ENCODE measurements at places on chromosomes 6 and 20.

DNA sequence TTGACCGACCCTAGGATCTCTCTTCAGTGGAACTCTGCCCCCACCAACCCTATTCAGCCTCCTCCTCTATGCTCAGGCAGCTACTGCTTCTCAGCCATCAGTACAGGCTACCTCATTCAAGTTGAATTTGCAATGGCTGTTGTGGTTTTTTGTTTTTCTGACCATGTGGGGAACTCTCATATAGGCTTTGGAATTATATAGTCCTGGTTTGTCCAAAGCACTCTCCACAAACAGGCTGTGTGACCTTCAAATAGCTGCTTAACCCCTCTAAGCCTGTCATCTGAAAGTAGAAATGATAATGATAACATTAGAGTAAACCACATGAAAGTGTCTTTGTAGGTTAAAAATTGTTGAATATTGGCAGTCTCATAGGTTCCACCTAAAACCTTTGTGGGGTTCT, 80.3 kb downstream of the UNC5CL start:
- no peak overlapping the region for H3K27ac ChIP-seq
- H3K36me3 ChIP-seq, result no peaks in the 10 kb centered on the region
- no peaks in the 10 kb centered on the region for H3K4me1 ChIP-seq
- DNase-seq, result peak; percentile 14

DNA sequence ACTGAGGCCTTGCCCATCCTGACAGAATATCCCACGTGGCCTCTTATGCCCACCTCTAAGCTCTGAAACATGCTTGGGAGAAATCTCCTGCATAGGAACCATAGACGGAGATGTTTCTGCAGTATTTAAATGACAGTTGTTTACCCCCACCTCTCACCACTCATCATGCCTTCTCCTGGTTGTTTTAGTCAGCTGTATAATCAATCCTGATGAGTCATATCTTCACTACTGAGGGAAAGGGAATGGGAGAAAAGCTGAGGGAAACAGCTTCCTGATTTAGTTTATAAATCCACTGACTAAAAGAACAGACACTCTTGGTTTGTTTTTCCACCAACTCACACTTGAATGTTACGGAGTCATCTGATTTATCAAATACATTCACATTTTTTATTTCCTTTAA, 113.2 kb upstream of the TENT5A start:
- no peaks in the 10 kb centered on the region for H3K27me3 ChIP-seq
- H3K4me3 ChIP-seq, result no peak overlapping the region
- no peaks in the 10 kb centered on the region for H3K36me3 ChIP-seq

DNA sequence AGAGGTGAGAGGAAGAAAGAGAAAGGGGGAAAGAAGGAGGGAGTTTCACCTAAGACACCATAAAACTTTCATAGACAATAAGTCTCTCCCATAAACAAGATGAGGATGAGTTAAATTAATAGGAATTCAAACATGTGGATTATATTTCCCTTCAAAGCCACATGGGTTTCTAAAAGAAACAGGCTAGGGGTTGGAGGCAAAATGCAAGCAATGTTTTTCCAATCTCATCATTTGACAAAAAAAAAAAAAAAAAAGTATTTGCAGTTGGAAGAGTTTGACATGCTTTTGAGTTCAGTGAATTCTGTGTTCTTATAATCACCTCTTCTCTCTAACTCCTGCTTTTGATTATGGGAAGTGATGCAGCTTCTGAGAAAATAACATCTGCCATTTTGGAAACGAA, 286.5 kb upstream of the PRND start:
- H3K36me3 ChIP-seq, result no peaks in the 10 kb centered on the region
- H3K27me3 ChIP-seq, result no peaks in the 10 kb centered on the region
- no peak for DNase-seq
- H3K27ac ChIP-seq, result no peak overlapping the region

- peaks cover 8% of the 10 kb centered on the region for H3K27me3 ChIP-seq
- H3K27ac ChIP-seq, result no peak overlapping the region
- no peaks in the 10 kb centered on the region for H3K4me1 ChIP-seq
Observed at GRCh38 chr6:165692106-165692653, 29.1 kb upstream of the PDE10A start.
